ENCODE measurements at places on chromosomes 4 and X.

DNA sequence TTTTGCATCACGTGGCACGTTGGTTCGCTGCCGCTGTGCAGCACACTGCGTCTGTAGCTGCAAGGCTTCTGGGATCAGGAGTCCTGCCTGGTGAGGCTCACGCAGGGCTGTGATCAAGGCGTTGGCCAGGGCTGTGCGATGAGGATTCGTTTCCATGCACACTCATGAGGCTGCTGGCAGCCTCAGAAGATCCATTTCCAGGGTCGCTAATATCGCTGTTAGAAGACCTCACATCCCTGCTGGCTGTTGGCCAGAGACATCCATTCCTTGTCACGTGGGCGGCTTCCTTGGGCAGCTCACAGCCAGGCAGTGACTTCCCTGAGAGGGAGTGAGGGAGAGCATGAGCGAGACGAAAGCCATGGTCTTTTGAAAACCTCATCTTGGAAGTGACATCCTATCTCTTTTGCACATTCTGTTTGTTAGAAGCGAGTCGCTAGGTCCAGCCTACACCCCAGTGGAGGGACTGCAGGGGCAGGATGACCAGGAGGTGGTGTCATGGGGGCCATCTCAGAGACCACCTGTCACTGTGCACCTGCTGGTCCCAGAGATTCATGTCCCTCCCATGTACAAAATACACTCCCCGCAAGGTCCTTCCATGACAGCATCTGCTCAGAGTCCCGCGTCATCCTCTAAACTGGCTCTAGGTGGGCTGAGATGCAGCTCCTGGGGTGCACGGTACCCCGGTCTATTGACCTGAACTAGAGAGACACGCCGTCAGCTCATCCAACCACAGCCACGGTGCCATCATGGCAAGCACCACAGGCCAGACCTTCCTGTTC, 12.2 kb downstream of the RGS12 start:
- H3K27me3 ChIP-seq: no peaks in the 10 kb centered on the region
- H3K4me1 ChIP-seq: peaks cover 5% of the 10 kb centered on the region
- H3K27ac ChIP-seq: no peak overlapping the region
- no peak for DNase-seq
- H3K36me3 ChIP-seq: no peaks in the 10 kb centered on the region

DNA sequence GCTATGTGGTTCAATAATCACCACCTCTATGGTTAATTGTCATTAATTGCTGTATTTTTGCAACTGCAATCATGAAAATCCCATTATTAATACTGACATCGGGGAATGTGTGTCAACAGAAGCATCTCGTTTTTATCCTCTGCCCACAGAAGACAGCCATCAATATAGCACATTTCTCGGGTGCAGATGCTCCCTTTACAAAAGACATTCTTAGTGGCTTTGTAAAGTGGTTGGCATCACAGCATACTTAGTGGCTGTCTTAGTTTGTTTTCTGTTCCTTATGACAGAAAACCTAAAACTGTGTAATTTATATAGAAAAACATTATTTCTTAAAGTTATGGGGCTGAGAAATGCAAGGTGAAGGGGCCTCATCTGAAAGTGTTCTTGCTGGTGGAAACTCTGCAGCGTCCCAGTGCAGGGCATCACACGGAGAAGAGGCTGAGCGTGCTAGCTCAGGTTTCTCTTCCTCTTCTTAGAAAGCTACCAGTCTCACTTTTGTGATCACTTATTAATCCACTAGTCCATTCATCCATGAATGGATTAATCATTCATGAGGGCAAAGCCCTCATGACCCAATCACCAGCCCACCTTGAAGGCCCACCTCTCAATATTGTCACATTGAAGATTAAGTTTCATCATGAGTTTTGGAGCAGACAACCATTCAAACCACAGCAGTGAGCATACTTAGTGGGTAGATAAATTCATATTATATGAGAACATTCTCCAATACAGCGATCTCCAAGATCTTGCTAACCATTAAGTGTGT, 1067.7 kb upstream of the PABPC4L start:
- no peak for DNase-seq
- no peaks in the 10 kb centered on the region for H3K27me3 ChIP-seq
- no peak overlapping the region for H3K4me3 ChIP-seq
- H3K36me3 ChIP-seq: no peaks in the 10 kb centered on the region

DNA sequence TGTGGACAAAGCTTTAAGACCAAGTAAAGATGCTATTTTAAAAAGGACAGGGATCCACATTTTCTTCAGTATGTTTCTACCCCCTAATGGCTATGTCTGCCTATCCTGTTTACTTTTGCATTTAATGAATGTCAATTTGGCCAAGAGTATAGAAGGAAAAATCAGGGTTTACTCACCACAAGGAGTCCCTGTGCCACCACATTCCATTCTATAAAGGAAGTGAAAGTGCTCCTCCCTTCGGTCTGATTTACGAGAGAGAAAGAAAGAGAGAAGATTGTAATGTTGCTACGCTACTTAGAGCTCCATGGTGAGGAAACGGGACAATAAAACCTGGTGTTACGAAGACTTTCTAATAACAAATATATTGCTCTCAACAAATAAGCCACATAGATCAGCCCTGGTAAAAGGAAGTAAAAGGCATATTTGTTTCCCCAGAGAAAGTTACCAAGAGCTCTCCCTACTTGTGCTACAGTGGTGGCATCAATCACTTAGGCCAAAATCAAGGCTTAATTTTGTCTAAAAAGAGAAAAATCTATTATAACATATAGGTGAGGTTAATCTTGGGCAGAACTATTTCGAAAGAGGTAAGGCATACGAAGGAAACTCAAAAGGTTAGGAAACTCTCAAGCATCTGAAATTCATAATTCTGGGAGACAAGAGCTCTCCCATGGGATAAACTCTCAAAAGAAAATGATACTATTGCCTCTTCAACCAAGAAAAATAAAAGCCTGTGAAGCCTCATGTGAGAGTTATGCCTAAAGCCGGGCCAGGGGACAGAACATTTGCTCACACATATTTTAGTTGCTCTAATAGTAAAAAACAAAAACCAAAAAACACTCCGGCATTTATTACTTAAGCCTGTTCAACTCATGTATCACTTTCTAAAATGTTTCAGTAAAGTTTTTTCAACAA, 29.5 kb downstream of the TAPT1 start:
- no peaks in the 10 kb centered on the region for H3K27me3 ChIP-seq
- no peaks in the 10 kb centered on the region for H3K36me3 ChIP-seq
- peaks cover 3% of the 10 kb centered on the region for H3K4me1 ChIP-seq
- DNase-seq: no peak
- H3K4me3 ChIP-seq: no peak overlapping the region

DNA sequence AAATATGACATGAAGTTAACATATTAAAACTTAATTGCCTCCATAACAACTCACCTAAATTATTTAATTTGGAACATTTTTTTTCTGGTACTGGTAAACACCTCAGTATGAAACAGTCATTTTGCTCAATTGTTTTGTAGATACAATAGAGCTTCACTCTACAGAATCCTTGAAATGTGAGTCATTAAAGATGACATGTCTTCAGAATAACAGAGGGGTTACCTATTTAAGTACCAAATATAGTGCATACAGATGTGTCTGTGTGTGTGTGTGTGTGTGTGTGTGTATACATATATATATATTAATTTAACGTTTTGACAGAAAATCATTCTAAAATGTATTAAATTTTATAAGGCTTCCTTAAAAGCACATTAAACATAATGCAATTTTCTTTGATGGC, 297.6 kb downstream of the INPP4B start:
- no peaks in the 10 kb centered on the region for H3K4me1 ChIP-seq
- H3K4me3 ChIP-seq: no peak overlapping the region
- no peaks in the 10 kb centered on the region for H3K27me3 ChIP-seq
- DNase-seq: no peak
- no peaks in the 10 kb centered on the region for H3K36me3 ChIP-seq

- no peak overlapping the region for H3K27ac ChIP-seq
- no peaks in the 10 kb centered on the region for H3K27me3 ChIP-seq
- no peak overlapping the region for H3K4me3 ChIP-seq
- no peaks in the 10 kb centered on the region for H3K4me1 ChIP-seq
- no peak for DNase-seq
Measured at GRCh38 chr4:25874655-25875054, 11.9 kb upstream of the SEL1L3 start.

GRCh38 chr4:124132161-124132560, 580.4 kb downstream of the ANKRD50 start:
- H3K4me3 ChIP-seq: no peak overlapping the region
- DNase-seq: no peak
- H3K27me3 ChIP-seq: no peaks in the 10 kb centered on the region
- no peaks in the 10 kb centered on the region for H3K36me3 ChIP-seq
- no peak overlapping the region for H3K27ac ChIP-seq

DNA sequence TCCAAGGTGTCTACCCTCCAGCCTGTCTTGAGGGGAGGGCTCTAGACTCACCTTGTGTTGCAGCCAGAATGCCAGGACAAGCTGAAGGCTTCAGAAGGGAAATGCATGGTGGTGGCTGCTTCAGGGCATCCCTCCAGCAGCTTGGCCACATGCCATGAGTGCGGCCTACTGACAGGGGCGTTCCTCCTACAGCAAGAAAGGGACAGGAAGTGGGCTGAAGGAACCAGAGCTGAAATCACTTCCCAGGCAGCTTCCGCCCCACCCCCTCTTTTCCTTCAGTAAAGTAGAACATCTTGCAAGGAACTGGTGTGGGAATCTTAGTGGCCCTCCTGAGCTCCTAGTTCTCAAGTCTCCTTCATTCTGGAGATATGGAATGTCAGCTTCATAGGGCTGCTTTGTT, 167.5 kb upstream of the DGKK start:
- no peaks in the 10 kb centered on the region for H3K4me1 ChIP-seq
- no peaks in the 10 kb centered on the region for H3K36me3 ChIP-seq
- no peak overlapping the region for H3K4me3 ChIP-seq
- no peaks in the 10 kb centered on the region for H3K27me3 ChIP-seq
- H3K27ac ChIP-seq: no peak overlapping the region

DNA sequence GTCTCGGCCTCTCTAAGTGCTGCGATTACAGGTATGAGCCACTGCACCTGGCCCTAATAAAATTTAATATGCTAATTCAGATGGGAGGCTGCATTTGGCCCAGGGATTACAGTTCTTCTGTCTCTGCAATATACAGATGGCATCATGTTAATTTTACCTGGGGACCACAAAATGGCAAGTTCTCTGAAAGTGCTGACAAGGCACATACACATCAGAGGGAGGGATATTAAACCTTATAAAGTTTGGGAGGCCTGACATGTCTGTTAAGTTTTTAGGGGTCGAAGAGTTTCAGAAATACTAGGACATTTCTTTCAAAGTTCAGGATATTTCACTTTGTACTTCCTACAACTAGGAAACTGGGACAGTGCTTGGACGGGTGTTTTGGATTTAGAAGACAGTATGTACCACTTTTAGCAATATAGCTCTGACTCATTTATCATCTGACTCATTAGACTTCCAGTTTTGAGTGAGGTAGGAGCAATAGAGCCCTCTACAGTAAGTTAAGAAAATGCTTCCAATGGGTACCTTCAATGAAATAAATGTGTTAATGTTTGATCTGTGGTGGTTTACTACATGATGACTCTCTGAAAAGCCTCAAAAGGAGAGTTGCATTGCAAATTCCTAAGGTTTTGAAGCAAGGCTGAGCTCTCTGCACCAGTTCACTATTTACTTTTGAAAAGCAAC, 981.0 kb upstream of the HS3ST1 start:
- no peak for DNase-seq
- no peak overlapping the region for H3K27ac ChIP-seq
- H3K4me1 ChIP-seq: no peaks in the 10 kb centered on the region

GRCh38 chrX:53599781-53600396, 86.6 kb downstream of the HUWE1 start:
- peaks cover 7% of the 10 kb centered on the region for H3K36me3 ChIP-seq
- no peaks in the 10 kb centered on the region for H3K27me3 ChIP-seq
- no peak for DNase-seq
- no peak overlapping the region for H3K4me3 ChIP-seq
- no peaks in the 10 kb centered on the region for H3K4me1 ChIP-seq

- no peak for DNase-seq
- H3K27ac ChIP-seq: no peak overlapping the region
- no peaks in the 10 kb centered on the region for H3K4me1 ChIP-seq
Measured at GRCh38 chrX:154592505-154592904, 7.6 kb downstream of the CTAG1A start.

GRCh38 chrX:113551919-113552318, 711.3 kb upstream of the AMOT start:
- H3K27ac ChIP-seq: no peak overlapping the region
- H3K27me3 ChIP-seq: no peaks in the 10 kb centered on the region
- no peak for DNase-seq

- DNase-seq: no peak
- H3K36me3 ChIP-seq: no peaks in the 10 kb centered on the region
- no peaks in the 10 kb centered on the region for H3K27me3 ChIP-seq
Measured at GRCh38 chr4:16837475-16837874, 61.0 kb downstream of the LDB2 start.

DNA sequence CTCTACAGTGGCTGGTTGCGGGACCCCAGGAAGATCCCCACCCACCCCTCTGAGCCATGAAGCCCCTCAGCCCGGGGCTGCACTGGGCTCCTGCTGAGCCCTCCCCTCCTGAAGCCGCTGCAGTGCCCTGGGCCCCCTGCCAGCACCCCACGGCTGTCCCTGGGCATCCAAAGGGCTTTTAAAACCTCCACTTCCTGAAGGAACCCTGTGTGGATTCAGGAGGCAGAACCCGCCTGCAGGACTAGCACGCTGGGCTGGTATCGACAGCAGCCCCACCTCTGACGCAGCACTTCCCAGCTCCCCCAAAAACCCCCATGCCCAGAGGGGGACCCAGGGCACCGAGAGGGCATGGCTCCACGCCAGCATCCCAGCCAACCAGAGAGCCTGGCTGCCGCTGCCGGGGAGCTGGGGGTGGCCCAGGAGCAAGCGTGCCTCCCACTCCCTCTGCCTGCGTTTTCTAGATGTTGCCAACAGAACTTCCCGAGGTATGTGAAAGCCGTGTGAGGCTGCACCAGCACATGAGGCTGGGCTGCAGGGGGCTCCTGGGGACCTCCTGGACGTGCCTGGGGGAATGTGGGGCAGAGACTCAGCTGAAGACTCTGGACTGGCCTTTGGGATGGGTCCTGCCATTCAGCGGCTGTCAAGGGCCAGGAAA, 6.3 kb downstream of the MXD4 start:
- H3K36me3 ChIP-seq: peaks cover 3% of the 10 kb centered on the region
- no peak overlapping the region for H3K27ac ChIP-seq
- H3K27me3 ChIP-seq: no peaks in the 10 kb centered on the region
- no peak overlapping the region for H3K4me3 ChIP-seq
